ENCODE measurements at places on chromosomes 5 and 9.

DNA sequence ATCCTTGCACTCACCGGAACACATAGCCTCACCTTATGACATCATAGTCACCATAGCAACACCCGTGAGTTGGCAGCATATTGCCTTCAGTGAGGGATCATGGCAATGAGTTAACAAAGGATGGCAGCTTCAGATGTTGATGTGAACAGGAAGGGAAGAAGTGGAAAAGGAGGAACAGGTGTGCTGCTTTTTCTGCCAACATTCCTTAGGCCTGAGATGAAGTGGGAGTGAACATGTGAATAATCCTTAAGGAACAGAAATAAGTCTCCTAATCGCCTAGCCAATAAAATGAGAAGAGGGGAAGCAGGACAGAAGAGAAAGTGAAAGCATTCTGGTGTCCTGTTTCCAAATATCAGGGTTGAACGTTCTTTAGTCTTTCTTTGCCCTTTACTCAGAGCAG, 360.0 kb downstream of the BRINP1 start:
- DNase-seq: no peak

GRCh38 chr5:149938791-149939358, 5.7 kb downstream of the PDE6A start:
- no peak for DNase-seq

DNA sequence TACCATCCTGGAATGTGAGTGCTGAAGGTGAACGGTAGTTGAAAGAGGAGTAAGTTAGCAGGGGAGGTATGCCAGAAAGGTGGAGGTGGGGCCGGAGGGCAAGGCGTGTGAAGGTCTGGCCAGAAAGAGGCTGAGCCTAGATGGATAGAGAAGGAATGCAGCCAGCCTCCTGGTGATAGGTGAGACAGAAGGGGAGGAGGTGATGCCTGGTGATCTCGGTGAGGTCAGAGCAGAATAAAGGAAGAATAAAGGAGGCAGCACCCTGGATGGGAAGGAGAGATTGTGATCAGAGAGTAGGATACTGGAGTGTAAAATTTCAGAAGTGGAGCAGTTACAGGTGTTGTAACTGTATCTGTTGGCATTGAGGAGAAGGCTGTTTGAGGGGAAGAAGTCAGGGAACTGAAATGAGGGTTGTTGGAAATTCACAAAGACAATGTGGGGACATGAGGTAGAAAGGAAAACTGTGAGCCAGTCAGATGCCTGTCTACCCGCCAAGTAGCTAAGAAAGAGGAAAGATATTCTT, 2.0 kb downstream of the GNG10 start:
- no peak for DNase-seq

GRCh38 chr5:168059131-168059530, 232.3 kb upstream of the WWC1 start:
- no peak for DNase-seq

DNA sequence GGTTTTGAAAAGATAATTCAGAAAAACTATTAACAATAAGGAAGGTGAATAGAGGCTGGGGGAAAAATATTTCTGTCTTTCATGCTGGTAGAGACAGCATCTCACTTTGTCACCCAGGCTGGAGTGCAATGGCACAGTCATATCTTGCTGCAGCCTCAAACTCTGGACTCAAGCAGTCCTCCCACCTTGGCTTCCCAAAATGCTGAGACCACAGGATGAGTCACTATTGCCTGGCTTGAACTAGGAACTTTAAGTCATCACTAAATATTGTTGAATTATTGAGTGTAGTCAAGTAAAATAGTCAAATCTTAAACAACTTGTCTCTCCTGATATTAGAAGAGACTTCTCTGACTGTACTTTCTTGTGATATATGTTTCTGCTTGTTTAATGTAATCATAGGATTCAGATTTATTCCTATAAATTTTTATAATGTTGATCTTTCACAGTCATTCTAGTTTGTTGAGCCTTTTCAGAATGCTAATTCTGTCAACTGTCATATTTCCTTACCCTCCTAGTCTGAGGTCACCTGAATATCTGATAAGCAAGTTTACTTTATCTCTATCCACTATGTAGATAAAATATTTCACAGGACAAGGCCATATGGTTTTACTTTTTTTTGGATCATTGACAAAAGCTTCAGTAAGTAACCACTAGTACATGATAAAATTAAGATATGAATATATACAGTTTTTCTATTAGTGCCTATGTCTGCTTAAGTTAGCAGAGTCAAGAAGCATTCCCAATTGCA, 1696.5 kb downstream of the MAT2B start:
- no peak for DNase-seq

- DNase-seq: no peak
These were observed 82.1 kb upstream of the IL33 start for GRCh38 chr9:6133346-6134063.

GRCh38 chr9:30015073-30015472, 2369.4 kb upstream of the ACO1 start:
- no peak for DNase-seq

- DNase-seq: peak; percentile 23
These were observed 12.4 kb downstream of the TNFAIP8 start for GRCh38 chr5:119368238-119368630.

DNA sequence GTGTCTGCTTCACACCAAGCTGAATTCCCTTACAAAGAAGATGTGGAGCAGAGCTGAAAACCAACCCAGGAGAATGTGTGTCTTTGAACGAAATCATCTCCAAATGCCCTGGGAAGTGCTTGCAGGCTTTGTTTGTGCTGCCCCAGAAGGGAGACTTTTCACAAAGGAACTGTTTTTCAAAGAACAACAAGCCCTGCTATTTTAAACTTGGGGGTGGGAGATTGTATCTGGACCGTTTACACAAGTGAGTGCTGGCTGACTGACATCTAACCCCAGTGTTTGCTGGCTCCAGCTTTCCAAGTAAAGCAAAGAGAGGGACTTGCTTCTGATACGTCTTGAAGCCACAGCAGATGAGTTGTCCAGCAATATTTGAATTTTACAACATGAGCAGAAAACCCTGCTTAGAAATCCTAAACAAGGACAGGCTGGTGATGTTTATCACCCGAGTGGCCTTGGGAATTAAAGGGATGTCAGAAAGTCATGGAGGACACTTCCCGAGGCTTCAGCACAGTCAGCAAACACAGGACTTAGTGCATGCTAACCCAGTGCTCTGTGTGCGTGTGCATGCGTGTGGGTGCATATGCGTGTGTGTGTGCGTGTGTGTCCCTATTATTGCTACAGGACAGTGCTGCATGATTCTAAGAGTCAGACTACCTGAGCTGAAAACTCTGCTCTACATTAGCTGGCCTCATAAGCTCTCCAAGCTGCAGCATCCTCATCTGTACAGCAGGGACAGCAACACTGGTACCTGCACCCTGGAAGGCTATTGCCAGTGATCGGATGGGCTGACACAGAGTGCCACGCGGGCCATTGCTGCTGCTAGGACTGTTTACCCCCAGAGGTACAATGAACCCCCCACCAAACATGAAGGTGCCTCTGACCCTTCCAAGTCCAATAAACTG, 1.4 kb downstream of the ADAMTS12 start:
- no peak for DNase-seq

GRCh38 chr9:3768712-3769457, 243.1 kb upstream of the RFX3 start:
- no peak for DNase-seq

DNA sequence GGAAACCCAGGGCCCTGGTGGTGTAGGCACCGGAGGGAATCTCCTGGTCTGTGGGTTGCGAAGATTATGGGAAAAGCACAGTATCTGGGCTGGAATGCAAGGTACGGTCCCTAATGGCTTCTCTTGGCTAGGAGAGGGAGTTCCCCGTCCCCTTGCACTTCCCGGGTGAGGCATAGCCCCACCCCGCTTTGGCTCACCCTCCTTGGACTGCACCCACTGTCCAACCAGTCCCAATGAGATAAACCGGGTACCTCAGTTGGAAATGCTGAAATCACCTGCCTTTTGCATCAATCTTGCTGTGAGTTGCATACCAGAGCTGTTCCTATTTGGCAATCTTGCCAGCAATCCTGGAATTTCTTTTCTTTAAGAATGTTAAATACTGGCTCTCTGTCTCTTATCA, 1429.1 kb downstream of the MAT2B start:
- DNase-seq: no peak

- no peak for DNase-seq
These were observed 76.9 kb upstream of the IFNK start for GRCh38 chr9:27447031-27447683.

GRCh38 chr5:56481428-56482357, 248.6 kb upstream of the ANKRD55 start:
- DNase-seq: no peak

DNA sequence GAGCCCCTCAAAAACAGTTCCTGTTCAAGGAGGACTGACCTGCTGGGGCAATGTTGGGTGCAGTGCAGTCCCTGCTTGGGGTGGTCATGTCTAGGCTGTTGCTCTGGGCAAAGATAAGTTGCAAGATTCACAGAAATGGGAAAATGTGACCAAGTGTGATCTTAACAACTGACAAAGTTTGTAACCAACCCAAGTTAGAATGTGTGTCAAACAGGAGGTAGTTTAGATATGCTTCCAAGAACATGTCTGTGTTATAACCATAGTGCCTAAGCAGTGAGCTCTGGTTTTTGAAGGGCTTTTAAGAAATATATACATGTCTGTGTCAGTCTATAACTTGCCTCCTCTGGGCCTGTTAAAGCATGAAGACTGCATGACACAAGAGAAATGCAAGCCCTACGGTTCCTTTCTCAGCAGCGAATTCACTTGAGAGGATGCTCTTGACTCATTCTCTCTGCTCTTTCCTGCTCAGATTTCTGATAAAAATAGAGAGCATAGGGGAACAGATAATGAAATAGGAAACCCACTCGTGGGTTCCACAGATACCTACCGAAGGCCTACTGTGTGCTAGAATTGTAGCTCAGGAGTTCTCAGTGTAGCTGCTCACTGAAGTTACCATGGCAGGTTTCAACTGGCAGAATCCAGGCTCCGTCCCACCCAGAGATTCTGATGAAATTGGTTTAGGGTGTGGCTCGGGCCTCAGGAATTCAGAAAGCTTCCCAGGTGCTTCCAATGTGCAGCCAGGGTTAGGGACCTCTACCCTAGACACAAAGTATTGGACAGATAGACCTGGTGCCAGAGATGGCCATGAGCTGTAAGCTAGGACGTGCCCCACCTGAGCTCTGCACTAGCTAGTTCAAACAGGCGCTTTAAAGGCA, 52.4 kb downstream of the ARHGEF37 start:
- no peak for DNase-seq

- no peak for DNase-seq
These were observed 105.6 kb upstream of the CDH10 start for GRCh38 chr5:24750355-24750754.

- peak; percentile 43 for DNase-seq
These were observed 845 bp upstream of the NR4A3 start for GRCh38 chr9:99820685-99821395.

GRCh38 chr9:104944356-104944755, 16.4 kb upstream of the ABCA1 start:
- DNase-seq: no peak

DNA sequence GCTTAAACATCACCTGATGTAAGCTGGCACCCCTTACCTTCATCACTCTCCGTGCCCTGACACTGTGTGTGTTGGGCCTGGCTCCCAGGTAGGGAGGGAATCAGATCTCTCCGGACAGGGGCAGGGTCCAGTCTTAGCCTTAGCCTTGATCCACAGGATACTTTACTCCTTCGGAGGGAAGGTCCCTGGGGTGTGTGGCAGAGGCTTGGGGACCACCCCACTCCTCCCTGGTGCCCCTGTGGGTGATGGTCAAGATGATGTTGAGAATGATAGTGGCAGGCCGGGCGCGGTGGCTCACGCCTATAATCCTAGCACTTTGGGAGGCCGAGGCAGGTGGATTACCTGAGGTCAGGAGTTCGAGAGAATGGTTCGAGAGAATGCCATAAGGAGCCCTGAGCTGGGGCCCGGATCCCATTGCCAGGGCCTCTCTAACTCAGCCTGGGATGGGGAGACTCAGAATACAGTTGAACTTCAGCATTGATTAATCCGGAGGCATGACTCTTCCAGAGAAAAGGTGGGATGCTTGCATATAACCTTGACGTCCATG, 269.5 kb downstream of the HSPA4 start:
- no peak for DNase-seq

GRCh38 chr9:134887219-134887618, 6.6 kb downstream of the FCN2 start:
- no peak for DNase-seq

GRCh38 chr5:111776913-111777781, 20.2 kb upstream of the NREP start:
- no peak for DNase-seq

GRCh38 chr5:138536215-138536614, 6.8 kb downstream of the ETF1 start:
- DNase-seq: no peak

DNA sequence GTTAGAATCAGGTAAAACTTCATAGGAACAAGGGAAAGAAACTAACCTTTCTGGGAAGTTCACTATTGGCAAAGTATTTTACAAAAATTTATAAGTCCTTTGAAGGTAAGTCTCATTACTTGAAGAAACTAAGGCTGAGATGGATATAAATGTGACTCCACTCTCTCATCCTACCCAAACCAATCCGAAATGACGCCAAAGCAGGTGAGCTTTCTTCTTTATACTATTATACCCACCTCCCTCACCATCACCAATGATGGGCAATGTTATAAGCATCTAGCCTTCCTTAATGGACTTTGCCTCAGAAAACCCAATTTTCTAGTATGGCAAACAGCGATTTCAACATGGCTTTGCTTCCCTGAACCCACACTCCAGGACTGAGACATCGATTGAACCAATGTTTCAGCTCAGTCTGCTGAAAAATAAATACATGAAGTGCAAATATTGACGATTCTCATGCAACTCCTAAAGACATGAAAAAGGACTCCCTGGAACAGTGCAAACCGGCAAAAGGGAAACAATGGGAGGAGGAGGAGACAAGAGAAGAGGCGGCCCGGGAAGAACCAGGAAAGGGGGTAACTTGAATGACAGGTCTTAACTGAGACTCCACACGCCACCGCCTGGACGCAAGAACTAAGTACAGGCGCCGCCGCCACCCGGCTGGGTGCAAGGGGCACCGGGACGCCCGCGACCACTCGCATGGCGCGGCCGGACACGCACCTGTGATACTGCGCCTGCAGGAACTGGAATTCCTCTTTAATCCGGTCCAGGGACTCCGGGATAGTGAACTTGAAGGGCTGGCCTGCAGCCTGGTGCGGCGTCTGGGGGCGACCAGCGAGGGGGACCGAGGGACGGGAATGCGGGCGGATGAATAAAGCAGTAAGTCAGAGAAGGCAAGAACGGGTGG, 2.5 kb downstream of the TLE1 start:
- peak; percentile 2 for DNase-seq

All from stimulated activated CD8-positive, alpha-beta memory T cell treated with anti-CD3 and anti-CD28 coated beads, Interleukin-15, amount 100 ng/mL, for 4 hours (primary cell).